ENCODE measurements at places on chromosomes 16 and 17.
A peak's percentile ranks its signal among the peaks of the same experiment; 100 is the strongest.

GRCh38 chr16:83490073-83490472, 317.7 kb upstream of the HSBP1 start:
- DNase-seq: no peak

- no peak for DNase-seq
Measured at GRCh38 chr17:45225051-45225700, 3.5 kb downstream of the FMNL1 start.

DNA sequence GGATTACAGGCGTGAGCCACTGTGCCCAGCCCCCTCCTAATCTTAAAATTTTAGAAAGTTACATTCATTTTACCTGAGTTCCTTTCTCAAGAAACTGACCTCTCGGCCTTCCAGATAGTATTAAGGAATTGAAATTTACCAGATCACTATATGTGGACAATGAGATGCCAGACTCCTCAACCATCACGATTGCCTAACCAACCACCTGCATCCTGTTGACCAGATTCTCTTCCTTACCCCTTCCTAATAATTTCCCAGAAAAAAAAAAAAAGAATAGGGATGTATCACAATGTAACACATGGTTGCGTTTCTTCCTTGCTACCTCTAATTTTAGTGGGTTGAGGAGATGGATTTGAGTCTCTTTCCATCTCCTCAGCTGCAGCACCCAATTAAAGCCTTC, 72.1 kb downstream of the BMERB1 start:
- no peak for DNase-seq

GRCh38 chr16:71707199-71707598, 17.3 kb downstream of the PHLPP2 start:
- DNase-seq: no peak

DNA sequence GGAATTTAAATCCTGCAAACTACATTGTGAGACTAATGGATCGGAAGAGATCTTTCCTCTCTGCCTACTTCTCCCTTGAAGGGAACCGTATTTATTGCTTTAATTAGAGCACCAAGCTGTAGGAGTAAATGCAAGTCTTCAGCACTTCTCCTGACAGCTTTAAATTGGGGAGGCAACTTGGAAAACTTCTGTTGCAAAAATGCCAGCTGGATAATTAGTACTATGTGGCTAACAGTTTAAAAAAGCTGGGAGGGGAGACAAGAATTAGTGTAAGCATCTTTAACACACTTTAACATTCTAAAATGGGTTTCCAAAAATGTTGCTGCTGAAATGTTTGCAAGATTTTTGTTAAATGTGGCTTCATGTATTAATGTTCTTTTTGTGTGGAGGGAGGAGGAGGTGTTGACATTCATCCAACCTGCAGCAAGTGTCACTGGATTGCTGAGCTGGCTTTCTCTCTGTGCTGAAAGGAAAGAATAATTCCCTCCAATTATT, 108.5 kb downstream of the PCTP start:
- no peak for DNase-seq

DNA sequence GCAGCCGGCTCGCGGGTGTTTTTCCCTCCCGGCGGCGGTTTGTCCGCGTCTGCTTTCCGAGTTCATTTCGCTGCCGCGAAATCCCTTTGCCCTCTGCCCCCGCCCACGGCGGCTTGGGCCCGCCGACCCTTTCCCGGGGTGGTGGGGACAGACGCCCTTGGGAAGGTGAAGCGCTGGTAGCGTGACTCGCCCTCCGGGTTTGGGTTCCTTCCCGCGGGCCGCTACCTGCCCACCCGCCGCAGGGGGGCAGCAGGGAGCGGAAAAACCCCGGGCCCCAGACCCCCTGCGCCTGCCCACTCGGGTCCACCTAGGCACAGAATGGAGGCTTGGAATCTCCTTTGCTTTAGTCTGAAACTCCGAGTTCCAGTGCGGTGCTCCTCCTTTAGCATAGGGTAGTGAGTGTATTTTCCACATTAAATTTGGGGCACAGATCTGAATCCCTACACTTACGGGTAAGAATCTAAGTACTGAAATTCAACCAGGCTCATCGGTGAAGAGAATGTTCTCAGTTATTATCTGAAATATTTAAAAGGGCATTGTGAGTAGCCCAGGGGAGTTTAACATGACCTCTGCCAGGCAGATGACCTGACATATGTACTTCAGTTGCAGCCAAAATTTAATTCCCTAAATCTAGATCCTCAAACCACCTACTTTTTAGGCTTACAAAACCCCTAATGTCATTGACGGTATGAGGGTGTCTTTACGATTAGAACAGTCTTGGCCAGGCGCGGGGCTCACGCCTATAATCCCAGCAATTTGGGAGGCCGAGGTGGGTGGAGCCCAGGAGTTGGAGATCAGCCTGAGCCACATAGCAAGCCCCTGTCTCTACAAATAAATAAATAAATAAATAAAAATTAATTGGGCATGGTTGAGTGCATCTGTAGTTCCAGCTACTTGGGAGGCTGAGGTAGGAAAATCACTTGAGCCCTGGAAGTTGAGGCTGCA, 1.0 kb downstream of the NME2 start:
- DNase-seq: no peak

- DNase-seq: no peak
Measured at GRCh38 chr16:78522327-78522726, 422.9 kb downstream of the WWOX start.

DNA sequence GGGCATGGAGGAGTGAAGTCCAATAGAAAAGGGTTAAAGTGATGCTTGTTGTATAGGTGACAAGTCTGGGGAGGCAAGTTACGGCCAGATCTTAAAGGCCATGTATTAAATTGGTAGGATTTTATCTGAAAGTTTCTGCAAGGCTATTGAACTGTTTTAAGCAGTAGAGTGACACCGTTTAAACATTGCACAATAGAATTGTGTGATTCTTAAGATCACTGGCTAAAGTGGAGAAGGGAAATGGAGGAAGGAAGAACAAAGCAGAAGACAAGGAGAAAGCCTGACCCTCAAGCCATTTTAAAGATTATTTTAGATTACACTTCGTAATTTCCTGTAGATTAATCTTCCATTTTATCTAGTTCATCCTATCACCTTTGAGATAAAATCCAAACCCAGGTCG, 5.6 kb upstream of the MPHOSPH6 start:
- DNase-seq: no peak

DNA sequence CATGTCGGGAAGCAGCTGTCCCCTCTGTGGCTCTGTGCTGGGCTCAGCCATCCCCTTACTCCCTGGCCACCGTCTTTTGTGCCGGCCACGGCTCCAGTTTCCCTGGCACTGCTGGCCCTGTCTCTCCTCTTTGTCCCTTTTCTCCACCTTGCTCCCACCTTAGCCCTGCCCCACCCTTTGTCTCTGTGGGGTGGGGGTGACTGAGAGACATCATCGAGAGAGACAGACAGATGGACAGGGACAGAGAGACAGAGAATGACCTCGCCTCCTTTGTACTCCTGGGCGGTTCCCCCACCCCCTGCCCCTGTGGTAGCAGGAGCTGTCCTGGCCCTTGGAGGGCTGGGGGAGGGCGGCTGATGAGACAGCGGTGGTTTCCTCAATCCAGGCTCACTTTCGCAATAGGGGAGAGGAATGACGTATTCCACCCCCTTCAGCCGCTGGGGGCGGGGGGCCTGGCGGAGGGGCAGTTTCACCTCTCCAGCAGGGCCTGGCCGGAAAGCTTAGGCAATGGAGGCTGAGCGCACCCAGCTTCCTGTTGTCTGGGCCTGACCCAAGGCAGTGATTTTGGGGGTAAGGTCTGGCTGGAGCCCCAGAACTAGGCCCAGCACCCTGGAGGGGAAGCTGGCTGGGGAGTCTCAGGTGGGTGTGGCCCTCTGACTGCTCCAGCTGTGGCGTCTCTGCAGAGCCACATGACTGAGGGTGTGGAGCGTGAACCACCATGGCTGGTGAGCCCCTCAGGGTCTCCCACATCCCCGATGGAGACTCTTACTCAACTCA, 7.3 kb downstream of the FMNL1 start:
- peak; percentile 54 for DNase-seq

Measured in AG04449 (cell line).